ENCODE measurements at places on chromosomes 12 and 14.

DNA sequence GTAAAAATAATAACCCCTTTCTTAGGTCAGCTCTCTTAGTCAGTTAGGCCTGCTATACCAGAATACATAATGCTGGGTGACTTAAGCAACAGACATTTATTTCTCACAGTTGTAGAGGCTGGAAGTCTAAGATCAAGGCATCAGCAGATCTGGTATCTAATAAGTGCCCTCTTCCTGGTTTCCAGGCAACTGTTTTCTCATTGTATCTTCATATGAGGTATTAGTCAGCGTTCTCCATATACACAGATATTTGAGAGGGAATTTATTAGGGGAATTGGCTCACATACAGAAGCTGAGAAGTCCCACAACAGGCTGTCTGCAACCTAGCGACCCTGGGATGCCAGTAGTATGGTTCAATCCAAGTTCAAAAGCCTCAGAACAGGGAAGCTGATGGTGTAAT is 896.0 kb downstream of the GALC start:
- no peak overlapping the region for H3K27ac ChIP-seq
- no peak for DNase-seq
- H3K36me3 ChIP-seq, result no peaks in the 10 kb centered on the region
- H3K4me3 ChIP-seq, result no peak overlapping the region
- H3K27me3 ChIP-seq, result no peaks in the 10 kb centered on the region

DNA sequence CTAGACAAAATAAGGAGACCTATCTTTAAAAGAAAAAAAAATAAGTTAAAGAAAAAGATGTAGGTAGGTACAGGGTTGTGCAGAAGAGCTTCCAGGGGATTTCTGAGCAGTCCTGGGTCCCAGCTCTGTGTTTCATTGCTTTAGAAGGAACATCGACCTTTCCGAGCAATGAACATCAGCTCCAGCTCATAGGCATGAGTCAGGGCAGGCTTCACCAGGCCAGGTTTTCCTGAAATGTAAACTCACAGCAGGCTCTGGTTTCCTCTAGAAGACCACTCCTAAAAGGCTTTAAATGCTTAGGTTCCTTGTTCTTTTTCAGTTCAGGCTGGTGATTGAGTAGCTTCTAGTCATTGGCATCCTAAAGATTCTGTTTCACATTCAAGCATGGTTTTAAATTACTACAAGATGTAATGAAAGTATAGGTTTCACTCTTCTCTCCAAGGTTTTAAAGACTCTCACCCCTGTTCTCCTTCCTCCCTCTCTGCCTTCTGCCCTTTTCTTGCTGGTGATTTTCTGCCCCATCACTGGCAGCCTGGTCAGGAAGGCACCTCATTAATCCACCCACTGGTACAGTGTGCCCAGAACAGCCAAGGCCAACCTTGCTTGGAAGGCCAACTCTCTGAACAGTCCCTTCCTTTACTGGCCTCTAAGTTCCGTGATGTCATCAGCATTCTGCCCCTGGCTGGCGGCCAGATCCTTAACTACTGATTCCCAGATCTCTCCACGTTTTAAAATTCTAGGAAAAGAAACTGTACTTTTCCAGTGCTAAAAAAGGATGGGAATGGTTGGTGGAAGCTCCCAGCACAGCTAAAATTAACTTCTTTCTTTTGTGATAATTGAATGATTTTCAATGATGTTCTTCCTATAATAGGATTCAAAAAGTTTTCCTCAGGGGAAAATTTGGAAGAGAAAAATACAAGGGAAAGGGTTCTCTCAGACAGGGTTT is 109.4 kb upstream of the HIF1A start:
- H3K4me1 ChIP-seq, result no peaks in the 10 kb centered on the region
- H3K27ac ChIP-seq, result no peak overlapping the region
- H3K27me3 ChIP-seq, result no peaks in the 10 kb centered on the region
- DNase-seq, result no peak

DNA sequence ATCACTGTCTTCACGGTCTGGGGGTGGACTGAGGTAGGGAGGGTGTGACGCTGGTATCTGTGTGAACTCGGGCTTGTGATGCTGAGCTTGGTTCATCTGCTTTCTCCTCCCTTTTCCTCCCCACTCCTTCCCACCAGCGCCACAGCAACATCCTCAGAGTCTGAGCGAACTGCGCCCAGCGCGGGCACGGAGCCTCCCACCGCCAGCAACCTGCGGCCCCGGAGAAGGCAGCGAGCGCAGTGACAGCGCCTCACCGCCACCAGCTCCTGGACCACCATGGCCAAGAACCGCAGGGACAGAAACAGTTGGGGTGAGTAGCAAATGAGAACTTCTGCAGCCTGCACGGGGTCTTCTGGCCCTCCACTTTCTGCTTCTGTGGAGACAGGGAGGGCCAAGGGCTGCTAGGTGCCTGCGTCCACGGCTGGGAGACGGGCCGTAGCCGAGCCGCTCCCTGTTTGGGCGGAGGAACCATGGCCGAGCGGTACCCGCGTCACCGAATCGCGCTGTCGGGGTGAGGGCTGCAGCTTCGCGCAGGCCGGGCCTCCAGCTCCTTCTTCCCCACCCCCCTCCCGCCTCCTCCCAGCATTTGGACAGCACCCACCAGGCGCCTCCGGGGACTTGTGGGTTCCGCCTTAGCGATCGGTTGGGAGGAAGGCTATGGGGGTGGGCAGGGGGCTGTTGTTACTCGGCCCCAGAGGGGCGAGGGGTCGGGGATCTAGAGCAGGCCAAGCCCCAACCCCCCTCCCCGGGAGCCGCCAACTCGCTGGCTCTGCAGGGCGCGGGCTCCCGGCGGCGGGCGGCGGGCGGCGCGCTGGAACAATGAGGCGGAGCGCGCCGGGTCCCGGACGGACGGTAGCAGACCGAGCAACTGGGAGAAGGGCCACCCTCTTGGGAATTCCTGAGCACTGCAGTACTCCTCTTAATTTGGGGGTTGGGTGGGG is at the start of gene ATL1:
Gene ATL1, plus strand, starts transcription at position 156 of the 941 bp plus-strand sequence. Its CDS starts 121 bp downstream, at position 277.
- H3K27me3 ChIP-seq, result no peaks in the 10 kb centered on the region
- peak within 1 kb of the TSS; percentile 69 for H3K4me3 ChIP-seq
- no peak within 1 kb of the TSS for H3K27ac ChIP-seq
- H3K4me1 ChIP-seq, result no peaks in the 10 kb centered on the region
- peak; percentile 47 for DNase-seq
- H3K36me3 ChIP-seq, result no peaks in the 10 kb centered on the region

DNA sequence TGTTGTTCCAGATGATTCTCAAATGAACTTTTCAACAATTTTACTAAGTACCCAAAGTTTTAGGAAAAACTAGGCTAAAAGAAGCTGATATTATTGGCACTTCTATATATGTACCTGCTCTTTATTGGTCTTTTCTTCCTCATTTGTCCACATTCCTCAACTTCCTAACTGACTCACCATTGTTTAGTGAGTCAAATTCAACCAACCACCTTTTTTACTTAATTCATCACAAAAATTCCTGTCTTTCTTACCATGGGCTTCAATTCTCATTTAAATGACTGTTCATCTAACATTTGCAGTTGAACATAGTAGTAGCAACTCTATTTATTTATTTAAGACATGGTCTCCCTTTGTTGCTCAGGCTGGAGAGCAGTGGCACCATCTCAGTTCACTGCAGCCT is 47.6 kb upstream of the SLC2A13 start:
- no peaks in the 10 kb centered on the region for H3K4me1 ChIP-seq
- no peak overlapping the region for H3K4me3 ChIP-seq
- DNase-seq, result no peak

- no peak for DNase-seq
- H3K27ac ChIP-seq, result no peak overlapping the region
- H3K4me3 ChIP-seq, result no peak overlapping the region
Observed at GRCh38 chr12:57571926-57572762, 18.8 kb upstream of the PIP4K2C start.

DNA sequence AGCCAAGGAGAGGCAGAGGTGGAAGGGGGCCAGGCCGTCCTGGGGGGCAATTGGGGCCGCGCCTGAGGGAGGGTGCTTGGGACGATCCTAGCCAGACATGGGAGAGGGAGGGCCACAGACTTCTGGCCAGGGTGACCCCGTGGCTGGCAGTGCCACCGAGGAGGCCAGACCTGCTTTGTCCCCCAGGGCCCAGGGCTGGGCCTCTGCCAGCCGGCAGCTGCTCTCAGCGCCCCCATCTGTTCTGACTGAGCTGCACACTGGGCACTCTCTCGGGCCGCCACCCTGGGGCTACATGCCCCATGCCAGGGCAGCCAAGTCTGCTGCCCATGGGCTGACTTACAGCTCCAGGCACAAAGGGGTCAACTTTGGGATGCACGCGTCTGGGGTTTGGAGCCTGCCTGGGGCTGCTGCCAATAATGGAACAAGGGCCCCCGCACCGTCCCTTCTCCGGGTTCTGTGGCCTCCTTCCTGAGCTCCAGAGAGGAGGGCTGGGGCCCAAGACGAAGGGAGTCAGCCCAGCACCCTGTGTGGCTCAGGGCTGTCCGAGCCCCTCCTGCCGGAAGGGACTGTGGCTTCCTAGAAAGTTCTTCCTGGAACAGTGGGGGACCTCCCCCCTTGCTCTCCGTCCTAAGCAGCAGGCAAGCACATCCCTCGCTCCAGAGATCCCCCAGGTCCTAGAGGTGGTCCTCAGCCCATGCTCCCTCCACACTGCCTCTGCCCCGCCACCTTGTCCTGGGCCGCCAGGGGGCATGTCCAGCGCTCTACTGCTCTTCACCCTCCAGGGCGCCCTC is 1.1 kb downstream of the ADSS1 start:
- peak overlapping the region; percentile 91 for H3K4me3 ChIP-seq
- DNase-seq, result no peak
- no peaks in the 10 kb centered on the region for H3K36me3 ChIP-seq
- H3K4me1 ChIP-seq, result peaks cover 7% of the 10 kb centered on the region
